ENCODE measurements at places on chromosomes 3 and 15.

DNA sequence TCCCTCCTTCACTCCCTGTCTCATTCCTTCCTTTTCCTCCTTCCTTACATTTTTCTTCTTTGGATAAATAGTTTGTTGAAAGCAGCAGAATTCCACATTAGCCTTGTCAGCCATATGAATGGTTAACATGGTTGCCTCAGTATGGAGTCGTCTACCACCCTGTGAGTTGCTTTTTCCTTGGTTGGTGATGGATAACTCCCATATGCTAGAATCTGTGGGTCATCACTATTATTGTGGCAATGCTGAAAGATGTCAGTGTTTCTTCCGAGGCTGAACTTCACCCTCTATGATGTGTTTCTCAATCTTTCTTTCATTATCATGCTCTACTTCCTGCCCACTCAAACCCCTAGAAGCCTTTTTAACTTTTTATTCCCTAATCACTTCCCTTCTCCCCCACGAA, 481.8 kb upstream of the KCNMB2 start:
- DNase-seq, result no peak

DNA sequence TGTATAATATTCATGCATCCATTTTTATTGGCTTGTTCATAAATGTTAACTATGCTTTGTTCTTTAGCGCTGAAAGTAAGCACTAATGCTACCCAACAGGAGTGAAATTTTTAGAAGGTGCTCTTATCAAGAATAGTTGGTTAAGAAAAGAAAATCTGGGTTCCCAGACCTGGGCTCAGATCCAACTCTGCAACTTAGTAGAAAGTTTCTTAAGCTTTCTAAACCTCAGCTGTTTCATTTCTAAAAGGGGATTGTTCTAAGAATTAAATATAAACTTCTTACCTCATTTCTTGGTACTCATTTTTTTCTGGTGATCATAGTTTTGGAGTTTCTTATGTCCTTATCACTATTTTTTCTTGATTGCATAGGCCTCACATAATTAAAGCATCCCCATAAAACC, 12.1 kb downstream of the ARPP21 start:
- no peak for DNase-seq

DNA sequence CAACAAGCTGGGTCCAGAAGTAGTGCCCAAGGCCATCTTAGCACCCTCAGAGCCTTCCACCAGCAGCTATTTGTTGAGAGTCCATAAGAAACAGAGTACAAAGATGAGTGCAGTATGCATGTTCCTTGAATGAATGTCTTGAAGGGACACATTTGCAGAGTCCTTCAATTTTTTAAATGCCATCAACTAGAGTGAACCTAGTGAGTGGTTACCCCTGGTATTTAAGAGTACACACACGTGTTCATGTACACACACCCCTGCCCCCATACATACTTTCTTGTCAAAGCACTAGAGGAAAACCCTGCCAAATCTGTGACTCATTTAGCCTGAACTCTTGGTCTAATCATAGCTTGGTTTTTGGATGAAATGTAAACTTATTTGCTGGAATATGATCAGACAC, 84.5 kb upstream of the GALNT15 start:
- no peak for DNase-seq

GRCh38 chr3:46031747-46032146, 4.5 kb upstream of the XCR1 start:
- no peak for DNase-seq

- no peak for DNase-seq
Measured at GRCh38 chr3:169822983-169823382, 10.3 kb upstream of the LRRC34 start.

DNA sequence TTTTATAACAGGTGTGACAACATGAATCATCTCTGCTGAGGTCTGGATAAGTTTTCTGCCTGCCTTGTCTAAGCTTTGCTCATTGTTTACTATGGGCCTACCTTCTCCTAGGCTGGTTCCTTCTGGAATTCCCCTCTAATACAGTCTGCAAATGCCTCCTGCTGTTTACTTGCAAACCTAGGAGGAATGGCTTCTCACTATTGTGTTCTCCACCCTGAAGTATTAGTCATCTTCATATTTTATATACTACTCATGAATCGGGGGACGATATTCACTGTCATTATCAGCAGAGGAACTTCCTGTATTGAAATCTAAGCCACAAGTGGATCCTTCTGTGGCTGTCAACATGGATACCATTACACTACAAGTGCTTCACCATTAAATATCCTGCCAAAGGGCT, 154.8 kb downstream of the PLCL2 start:
- DNase-seq, result no peak
